ENCODE measurements at places on chromosomes 1 and 21.

DNA sequence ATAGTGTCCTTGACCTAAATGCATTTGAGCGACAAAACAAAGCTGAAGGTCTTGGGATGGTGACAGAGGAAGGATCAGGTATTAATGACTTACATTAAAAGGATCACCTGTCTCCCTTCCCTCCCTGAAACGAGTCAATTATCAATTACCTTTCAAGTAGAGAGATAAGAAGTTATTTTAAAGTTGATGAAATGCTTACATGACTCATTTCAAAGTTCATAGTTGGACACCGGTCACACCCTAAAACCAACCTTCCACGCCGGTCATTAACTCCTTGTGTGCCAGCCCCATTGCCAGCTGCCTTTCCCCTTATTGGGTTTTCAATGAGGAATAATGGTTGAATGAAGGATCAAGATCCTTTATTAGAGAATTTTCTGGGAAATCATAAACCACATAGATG is 129.8 kb downstream of the ZP4 start:
- DNase-seq, result no peak

DNA sequence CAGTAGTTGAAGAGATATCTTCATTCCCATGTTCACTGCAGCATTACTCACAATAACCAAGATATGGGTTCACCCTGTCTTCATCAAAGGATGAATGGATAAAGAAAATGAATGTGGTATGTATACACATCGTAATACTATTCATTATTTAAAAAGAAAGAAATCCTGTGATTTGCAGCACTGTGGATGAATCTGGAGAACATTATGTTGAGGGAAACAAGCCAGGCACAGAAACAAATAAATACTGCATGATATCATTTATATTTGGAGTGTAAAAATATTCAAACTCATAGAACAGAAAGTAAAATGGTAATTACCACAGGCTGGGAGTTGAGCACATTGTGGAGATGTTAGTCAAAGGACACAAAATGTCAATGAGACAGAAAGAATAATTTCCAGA is 977.2 kb downstream of the AMY1C start:
- no peak for DNase-seq

DNA sequence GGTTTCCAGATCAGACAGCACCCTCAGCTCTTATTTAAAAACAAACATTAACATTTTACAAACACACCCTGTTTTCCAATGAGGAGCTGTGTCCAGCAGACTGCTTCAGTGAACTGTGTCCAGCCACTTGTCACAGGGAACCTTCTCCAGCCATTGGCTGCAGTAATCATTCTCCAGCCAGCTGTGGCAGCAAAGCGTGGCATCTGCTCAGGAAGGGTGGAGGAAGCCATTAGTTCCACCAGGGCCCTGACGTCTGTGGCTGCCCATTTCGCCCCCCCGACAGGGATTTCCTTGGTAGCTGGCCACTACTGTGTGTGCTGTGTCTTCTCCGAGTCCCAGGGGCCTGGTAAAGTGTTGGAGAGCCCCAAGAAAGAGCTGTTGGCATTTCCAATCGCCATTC is 62.9 kb upstream of the SELENON start:
- DNase-seq, result no peak

- DNase-seq, result no peak
Measured at GRCh38 chr1:89285745-89286380, 13.2 kb upstream of the GBP5 start.

DNA sequence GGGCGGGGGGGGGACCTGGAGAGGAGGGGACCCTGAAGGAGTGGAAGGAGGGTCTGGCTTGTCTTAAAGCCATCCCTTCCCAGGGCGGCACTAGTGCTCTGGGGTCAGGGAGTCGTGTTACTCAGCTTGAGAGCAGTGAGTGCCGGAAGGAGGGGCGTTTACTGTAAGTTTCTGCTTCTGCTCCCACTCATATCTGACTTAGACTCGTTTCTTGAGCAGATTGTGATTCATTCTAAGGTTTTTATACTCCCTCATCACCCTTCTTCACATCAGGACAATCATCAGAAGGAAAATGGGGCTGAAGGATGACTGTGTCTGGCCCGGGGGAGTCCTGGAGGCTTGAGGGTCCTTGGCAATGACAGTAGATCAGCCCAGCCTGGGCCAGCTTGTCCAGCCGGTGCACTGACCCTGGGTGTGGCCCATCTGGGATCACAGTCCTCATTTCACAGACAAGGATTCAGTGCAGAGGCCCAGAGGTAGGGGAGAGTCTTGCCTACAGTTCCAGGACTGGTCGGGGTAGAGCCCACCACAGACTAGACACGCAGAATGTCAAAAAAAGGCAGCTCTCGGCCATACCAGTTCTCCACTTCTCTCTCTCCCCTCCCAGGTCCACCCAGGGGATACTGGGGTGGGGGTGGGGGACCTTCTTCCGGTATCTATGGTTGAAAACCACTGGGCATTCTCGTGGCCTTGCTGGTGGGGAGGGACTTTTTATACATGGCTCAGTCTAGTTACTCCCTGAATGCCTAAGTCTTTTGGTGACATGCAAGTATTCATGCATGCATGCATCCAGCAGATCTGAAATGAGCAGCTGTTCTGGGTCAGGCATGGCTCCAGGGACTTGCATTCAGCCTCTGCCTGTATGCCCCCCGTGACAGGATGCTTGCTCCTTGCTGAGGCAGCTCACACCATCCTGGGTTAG is 5.1 kb downstream of the TNFRSF8 start:
- DNase-seq, result no peak

DNA sequence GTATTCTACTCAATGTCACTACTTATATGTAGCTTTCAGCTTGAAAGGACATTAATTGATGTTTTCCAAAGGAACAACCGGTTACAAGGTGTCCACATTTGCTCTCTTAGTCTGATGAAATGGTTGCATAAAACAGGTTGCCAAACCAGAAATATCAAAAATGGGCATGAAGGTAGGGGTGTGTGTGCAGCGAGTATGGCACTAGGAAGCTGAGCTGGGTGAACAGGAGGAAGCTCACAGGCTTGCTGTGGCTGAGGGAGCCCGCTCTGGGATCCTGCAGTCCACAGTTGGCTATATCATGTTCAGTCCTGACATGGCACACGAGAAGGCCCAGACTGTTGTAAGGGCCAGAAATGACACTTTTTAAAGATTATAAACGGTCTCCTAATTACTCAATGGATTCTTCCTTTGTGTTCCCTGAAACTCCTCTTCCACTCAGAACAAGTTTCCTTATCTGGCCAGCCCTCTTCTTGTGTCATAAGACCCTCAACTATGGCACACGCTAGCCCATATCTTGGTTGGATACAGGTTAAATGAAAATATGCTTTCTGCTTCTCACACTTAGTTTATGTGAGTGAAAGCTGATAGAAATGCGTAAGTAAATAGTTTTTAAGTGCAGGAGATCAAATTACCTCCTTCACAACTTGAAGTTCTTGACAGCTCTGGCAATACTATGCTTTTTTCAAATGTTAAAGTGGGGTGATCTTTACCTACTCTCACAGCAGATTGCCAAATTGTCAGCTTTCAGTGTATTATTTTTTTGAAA is 201.5 kb downstream of the LMO4 start:
- DNase-seq, result no peak

GRCh38 chr1:116854403-116854690 is 55.4 kb upstream of the PTGFRN start:
- no peak for DNase-seq

- no peak for DNase-seq
Measured at GRCh38 chr1:180266275-180267210, 36.5 kb downstream of the LHX4 start.

DNA sequence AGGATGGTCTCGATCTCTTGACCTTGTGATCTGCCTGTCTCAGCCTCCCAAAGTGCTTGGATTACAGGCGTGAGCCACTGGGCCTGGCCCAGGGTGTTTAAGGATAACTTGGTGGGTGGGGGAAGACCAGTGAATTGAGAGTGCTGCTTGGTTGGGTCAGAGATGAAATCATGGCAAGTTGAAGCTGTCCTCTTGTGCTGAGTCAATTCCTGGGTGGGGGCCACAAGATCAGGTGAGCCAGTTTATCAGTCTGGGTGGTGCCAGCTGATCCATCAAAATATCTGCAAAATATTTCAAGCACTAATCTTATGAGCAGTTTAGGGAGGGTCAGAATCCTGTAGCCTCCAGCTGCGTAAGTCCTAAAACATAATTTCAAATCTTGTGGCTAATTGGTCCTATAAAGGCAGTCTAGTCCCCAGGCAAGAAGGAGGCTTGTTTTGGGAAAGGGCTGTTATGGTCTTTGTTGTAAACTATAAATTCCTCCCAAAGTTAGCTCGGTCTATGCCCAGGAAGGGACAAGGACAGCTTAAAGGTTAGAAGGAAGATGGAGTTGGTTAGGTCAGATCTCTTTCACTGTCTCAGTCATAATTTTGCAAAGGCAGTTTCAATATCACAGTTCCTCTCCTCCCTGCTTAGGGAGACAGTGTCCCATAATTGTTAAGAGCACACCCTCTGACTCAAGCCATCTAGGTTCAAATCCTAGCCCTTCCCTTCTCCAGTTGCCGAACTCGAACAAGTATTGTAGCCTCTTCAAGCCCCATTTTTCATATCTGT is 66.8 kb upstream of the BACH1 start:
- DNase-seq, result no peak

GRCh38 chr1:100335436-100335835 is 16.9 kb upstream of the CDC14A start:
- DNase-seq, result no peak

DNA sequence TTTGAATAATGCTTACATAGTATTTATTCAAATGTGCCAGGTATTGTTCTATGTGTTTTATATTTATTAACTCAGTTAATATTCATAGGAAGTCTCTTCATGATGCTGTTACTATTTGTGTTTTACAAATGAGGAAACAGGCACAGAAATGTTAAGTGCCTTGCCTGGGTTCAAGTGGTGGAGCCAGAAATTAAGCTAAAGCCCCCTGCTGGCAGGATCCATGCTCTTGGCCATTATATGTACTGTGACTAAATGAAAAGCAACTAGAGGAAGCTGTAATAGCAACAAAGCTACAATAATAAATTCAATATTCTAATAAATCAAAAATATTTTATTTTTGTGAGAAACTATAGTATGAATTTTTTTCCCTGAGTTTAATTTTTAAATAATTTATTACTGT is 30.0 kb downstream of the IARS2 start:
- DNase-seq, result peak; percentile 38

GRCh38 chr1:94702442-94702815 is 117.7 kb upstream of the SLC44A3 start:
- no peak for DNase-seq

DNA sequence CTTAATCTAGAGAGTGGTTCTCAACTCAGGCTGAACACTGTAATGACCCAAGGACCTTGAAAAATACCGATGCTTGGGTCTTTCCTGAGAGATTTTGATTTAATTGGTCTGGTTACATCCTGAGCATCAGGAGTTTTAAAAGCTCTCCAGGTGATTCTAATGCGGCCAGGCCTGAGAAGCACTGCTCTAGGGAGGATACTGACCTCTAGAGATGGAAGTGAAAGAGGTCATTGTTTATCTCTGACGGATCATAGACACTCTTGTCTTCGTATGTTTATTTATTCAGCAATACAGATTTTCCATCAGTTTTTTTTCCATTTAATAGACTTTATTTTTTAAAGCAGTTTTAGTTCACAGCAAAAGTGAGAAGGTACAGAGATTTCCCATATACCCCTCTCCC is 54.5 kb upstream of the IGSF5 start:
- no peak for DNase-seq

DNA sequence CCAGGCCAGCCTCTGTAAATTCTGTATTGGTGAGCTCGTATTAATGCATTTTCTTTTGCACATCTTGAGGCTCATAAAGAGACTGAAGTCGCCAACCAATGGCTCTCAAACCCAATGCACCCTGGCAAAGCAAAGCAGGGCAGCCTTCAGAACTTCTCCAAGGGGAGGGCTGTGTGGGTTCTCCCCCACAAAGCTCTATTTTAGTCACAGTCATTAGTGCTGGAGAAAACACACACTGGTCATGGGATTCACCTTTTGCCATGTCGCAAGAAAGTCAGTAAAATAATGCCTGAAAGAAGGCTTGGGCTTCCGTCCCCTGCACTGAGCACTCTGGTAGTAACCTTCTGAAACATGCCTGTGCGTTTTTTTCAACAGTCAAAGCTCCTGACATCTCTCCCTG is 26.3 kb upstream of the ATF3 start:
- DNase-seq, result no peak

- DNase-seq, result no peak
Measured at GRCh38 chr1:212089560-212090163, 54.1 kb downstream of the DTL start.

DNA sequence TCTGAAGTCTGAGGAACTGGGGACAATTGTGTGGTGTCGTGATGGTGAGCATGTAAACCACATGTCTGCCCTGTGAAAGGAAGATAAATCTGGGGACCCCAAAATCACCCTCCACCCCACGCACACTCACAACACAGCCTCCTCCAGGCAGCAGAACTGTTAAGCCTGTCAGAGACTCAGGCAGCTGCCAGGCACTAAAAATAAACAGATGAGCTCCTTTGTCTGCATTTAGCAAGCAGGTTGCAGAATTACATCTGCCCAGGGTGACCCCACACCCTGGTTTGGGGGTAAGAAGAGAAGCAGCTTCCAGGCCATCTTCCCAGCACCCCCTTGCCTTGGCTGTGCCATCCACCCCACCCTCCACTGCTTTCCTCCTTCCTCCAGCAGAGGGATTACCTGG is 119.1 kb upstream of the RUNX3 start:
- DNase-seq, result no peak

DNA sequence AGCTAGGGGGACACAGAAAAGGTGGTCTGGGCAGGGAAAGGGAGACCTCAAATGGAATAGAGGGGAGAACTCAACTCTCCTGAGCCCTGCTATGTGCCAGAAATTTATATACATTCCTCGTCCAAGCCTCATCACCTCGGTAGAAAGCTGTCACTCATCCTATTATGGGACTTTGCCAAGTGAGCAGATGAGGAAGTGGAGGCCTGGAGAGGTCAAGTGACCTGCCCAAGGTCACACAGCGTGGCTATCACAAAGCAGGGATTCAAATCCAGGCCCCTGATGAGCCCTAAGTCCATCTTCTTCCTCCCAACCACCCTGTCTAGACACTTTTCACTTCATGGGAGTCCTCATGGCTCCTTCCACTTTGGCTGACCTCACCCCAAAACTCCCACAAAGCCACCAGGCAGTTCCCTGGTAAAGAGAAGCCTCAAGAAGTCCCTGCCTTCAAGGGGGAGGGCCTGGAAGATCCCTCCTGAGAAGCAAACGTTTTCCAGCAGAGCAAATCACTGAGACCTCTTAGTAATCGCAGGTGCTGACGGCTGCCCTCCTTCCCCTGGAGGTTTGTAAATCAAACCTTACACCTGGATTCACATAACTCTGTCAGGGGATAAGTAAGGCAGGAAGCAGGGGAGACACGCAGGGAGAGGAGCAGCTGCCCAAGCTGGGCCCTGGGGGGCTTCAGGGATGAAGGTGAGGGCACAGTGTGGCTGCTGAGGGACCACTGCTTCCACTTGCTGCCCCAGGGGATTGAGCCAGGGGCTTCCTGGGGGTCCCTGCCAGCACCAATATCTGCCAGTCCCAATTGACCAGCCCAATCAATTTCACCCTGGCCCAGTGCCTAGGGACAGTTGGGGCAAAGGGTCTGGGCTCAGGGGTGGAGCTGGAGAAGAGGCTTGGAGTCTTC is 351.2 kb downstream of the MATN1 start:
- DNase-seq, result no peak

- no peak for DNase-seq
Measured at GRCh38 chr1:184698016-184698415, 56.6 kb downstream of the EDEM3 start.

GRCh38 chr1:201778279-201779065 is 50.5 kb upstream of the IPO9 start:
- no peak for DNase-seq

Measured in RKO (cell line).